Stimulated activated naive B cell treated with anti-CD40 and anti-IgM and Interleukin-4, amounts not matched to agents 10 μg/mL and 1 μg/mL and 100 μg/mL, for 72 hours (primary cell): ENCODE measurements at places on chromosomes 12 and 14.

DNA sequence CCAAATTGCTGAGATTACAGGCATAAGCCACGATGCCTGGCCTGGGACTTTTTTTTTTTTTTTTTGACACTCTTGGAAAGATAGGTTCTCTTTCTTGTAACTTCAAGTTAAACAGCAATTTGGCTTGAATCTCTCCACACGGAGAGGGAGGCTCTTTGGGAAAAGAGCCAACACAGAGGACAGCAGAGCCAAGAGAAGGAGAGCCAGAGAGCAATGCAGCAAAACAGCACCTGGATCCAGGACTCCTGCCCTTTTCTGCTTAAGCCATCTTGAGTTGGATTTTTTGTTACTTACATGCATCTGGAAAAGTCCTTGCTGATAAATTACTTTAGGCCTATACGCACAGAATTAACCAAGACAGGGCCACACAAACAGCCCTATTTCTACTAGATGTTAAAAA, 176.8 kb downstream of the APAF1 start:
- H3K4me1 ChIP-seq: no peaks in the 10 kb centered on the region
- no peak for DNase-seq
- H3K27ac ChIP-seq: no peak overlapping the region
- peaks cover 4% of the 10 kb centered on the region for H3K27me3 ChIP-seq
- no peaks in the 10 kb centered on the region for H3K36me3 ChIP-seq

DNA sequence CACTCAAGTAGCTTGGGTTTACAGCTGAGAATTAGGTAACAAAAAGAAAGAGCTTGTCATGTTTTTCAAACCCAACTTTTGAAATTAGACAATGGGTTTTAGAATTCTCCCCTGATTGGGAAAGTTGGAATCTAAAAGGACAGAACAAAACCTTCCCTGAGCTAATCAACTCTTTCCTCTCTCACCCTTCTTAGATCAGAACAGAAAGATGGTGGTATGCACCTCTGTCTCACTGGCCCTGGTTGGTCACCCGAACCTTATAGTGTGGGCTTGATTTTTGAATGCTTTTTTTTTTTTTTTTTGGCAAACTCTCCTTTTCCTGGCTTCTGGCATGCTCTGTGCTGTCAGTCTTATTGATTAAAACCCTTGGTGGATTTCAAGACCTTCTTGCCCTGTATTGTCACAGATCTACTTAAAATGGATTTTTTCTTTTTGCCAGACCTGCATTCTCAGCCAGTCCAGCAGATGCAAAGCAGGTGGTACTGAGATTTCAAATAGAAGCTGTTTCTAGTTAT, 251.1 kb upstream of the RMST start:
- no peak overlapping the region for H3K27ac ChIP-seq
- no peak for DNase-seq
- no peaks in the 10 kb centered on the region for H3K36me3 ChIP-seq

DNA sequence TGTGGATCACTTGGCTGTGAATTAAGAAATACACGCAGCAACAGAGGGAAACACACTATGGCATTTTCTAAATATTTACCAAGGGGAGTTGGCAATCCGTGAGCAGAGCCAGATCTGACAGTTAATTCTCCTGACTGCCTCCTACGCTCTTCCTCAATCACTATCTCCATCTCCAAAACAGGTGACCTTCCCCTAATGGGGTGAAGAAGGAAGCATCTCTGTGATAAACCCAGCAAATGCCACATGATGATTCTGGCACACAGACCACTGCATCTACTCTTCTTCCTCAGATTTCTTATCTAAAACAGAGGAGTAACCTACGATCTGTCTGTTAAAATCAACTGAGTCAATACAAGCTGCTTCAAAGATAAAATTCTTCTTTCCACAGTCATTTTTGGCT, 4.4 kb downstream of the SPTB start:
- H3K27me3 ChIP-seq: peaks cover 42% of the 10 kb centered on the region
- no peak overlapping the region for H3K27ac ChIP-seq
- no peak overlapping the region for H3K4me3 ChIP-seq
- peaks cover 5% of the 10 kb centered on the region for H3K36me3 ChIP-seq

DNA sequence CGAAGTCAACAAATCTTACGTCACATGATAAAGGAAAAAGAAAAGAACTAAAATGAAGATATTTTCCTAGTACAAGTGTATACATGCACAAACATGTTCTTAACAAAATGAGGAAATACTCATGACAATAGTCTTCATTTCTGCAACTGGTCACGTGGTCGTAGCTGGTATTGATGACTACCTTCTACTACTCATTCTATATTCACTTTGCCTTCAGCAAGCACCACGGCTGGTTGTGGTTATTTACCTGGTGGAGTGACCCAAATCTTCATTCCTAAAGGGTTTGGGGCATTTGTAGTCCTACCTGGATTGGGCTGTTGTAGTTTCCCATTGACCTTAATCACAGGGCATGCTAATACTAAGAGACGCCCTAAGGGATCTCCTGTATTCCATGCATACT, 51.2 kb downstream of the FIGNL2 start:
- no peaks in the 10 kb centered on the region for H3K4me1 ChIP-seq
- H3K4me3 ChIP-seq: no peak overlapping the region
- H3K36me3 ChIP-seq: no peaks in the 10 kb centered on the region
- DNase-seq: no peak
- no peaks in the 10 kb centered on the region for H3K27me3 ChIP-seq
- H3K27ac ChIP-seq: no peak overlapping the region

DNA sequence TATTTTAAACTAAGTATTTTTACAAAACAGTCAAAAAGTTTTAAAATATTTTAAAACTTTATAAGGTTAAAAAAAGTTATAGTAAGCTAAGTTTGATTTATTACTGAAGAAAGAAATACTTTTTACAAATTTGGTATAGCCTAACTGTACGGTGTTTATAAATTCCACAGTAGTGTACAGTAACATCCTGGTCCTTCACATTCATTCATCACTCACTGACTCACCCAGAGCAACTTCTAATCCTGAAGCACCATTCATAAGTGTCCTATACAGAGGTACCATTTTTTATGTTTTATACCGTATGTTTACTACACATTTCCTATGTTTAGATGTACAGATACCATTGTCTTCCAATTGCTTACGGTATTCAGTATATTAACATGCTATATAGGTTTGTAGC, 170.0 kb downstream of the KLHL28 start:
- DNase-seq: no peak
- H3K27me3 ChIP-seq: no peaks in the 10 kb centered on the region
- no peaks in the 10 kb centered on the region for H3K36me3 ChIP-seq
- H3K4me1 ChIP-seq: no peaks in the 10 kb centered on the region

DNA sequence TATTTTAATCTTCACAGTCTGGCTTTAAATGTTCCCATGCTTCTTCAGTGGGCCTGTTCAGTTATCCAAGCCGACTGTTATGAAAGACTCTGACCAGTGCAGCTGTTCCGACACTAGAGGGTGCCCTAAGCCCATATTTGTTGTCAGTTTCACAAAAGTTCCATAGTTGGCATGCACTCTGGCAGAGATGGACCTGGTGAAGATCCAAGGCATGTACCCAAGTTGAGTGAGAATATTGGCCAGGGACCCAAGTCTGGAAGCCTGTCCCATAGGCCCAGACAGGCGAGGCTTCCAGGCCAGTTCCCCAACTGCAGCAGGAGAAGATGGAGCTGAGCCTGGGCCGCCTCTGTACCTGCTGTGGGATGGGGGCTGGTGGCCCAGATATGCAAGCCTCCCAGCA, 27.4 kb upstream of the GUCY2C start:
- H3K36me3 ChIP-seq: no peaks in the 10 kb centered on the region
- H3K4me1 ChIP-seq: no peaks in the 10 kb centered on the region
- H3K4me3 ChIP-seq: no peak overlapping the region
- H3K27me3 ChIP-seq: peaks cover 8% of the 10 kb centered on the region

DNA sequence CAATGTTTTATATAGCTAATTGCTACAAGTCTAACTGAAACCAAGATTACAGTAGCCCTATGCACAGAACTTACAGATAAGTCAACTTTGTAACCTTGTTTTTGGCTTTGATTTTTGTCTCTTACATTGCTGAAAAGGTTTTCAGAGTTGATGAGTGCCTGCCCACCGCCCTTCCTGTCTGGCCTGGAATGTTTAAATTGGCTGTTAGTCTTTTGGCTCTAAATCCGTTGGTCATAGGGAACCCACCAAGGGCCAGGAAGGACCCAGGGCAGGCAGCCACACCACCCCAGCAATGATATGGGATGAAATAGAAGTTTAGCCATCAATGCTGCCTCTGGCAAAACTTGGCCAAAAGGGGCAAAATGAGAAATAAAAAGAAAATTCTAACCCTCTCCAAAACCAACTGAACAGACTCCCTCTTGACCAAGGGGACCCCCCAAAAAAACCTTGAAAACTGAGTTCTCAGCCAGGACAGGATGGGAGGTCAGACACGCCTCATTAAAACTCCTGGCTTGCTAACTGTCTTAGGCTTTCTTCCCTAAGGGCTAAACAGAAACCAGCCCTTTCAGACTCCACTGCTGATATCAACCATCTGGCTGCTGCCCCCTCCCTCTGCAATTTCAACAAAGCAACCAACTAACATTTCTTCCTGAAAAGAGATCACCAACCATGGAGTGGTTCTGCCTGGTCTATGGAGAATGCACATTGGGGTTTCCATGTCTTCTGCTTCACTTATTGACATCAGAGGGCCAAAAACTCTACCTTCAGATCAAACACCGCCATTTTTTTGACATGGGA, 242.1 kb upstream of the NOS1 start:
- no peak overlapping the region for H3K27ac ChIP-seq
- no peak for DNase-seq
- H3K27me3 ChIP-seq: no peaks in the 10 kb centered on the region
- H3K4me1 ChIP-seq: no peaks in the 10 kb centered on the region

DNA sequence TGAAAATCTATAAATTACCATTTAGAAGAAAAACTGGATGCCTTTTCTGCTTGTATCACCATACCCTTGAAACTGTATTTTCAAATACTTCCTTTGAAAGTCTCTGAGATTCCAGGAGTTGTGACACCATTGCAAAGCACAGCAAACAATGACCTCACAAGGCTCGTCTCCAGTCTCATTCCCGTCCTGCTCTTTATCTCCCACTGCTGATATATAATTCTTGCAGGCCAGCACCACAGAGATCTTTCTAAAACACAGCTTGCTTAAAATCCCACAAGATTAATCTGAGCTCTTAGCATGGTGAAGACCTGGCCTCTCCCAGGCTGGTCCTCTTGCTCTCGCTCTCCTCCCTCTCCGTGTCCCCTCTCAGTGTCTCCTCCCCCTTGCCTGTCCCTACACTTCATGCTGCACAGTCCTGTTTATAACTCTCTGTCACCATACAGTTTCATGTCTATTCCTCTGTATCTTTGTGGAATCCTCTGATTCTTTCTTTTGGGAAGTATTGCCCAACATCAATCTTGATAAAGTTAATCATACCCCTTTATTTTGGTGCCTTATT, 51.8 kb downstream of the ZFYVE21 start:
- peaks cover 7% of the 10 kb centered on the region for H3K36me3 ChIP-seq
- H3K27me3 ChIP-seq: no peaks in the 10 kb centered on the region
- H3K27ac ChIP-seq: no peak overlapping the region
- DNase-seq: no peak
- no peak overlapping the region for H3K4me3 ChIP-seq

DNA sequence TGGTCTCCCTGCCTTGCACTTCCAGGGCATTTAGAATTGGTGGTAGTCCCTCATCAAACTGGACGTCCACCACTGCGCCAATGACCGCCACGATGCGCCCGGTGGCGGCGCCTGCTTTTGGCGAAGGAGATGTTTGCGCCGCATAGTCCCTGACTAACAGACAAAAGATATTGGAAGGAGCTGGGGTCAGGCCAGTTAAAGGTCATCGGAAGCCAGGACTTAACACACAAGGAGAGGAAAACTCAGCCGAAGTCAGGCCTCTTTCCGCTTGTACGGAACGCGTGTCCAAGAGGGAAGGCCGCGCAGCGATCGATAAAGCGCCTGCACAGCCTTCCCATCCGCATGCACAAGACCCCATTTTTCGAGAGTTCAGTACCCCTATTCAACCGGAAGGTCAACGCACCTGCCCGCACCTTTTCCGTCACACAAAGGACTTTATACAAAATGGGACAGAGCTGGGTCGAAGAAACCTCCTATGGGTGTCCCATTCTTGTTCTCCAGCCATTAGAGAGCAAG, 525 bp downstream of the ATP5F1B start:
- H3K4me3 ChIP-seq: peak overlapping the region; percentile 94
- DNase-seq: no peak
- peaks cover 11% of the 10 kb centered on the region for H3K4me1 ChIP-seq
- H3K27me3 ChIP-seq: no peaks in the 10 kb centered on the region
- H3K27ac ChIP-seq: peak overlapping the region; percentile 95

GRCh38 chr14:52399921-52400595, 85.9 kb downstream of the PTGER2 start:
- peaks cover 21% of the 10 kb centered on the region for H3K4me1 ChIP-seq
- peaks cover 28% of the 10 kb centered on the region for H3K27me3 ChIP-seq
- no peak overlapping the region for H3K4me3 ChIP-seq
- no peak overlapping the region for H3K27ac ChIP-seq
- no peak for DNase-seq

GRCh38 chr14:34596891-34597290, 33.1 kb downstream of the SNX6 start:
- DNase-seq: no peak
- peaks cover 39% of the 10 kb centered on the region for H3K36me3 ChIP-seq
- no peaks in the 10 kb centered on the region for H3K27me3 ChIP-seq
- H3K27ac ChIP-seq: no peak overlapping the region
- H3K4me3 ChIP-seq: no peak overlapping the region
- H3K4me1 ChIP-seq: no peaks in the 10 kb centered on the region

DNA sequence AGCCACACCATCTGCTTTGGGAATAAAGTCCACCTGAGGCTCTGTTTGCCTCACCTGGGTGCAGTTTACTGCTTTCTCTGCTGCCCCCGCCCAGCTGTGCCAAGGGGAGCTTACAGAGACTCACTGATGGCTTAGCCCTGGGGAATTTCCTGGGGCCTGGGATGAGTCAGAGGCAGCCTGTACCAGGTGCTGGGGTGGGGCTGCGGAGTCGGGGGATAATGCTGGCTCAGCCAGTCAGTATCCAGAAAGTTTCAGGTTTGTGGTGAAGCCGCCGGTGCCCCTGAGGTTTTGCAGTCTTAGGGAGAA, 22.3 kb downstream of the PLEKHG3 start:
- H3K4me3 ChIP-seq: no peak overlapping the region
- DNase-seq: no peak
- H3K4me1 ChIP-seq: no peaks in the 10 kb centered on the region
- no peaks in the 10 kb centered on the region for H3K36me3 ChIP-seq
- H3K27me3 ChIP-seq: peaks cover 5% of the 10 kb centered on the region

- no peak for DNase-seq
- H3K4me3 ChIP-seq: no peak overlapping the region
- no peak overlapping the region for H3K27ac ChIP-seq
- H3K36me3 ChIP-seq: no peaks in the 10 kb centered on the region
- peaks cover 48% of the 10 kb centered on the region for H3K27me3 ChIP-seq
- peaks cover 7% of the 10 kb centered on the region for H3K4me1 ChIP-seq
Measured at GRCh38 chr12:1830981-1831963, 10.9 kb downstream of the LRTM2 start.

- no peak overlapping the region for H3K4me3 ChIP-seq
- no peak overlapping the region for H3K27ac ChIP-seq
- DNase-seq: no peak
- H3K4me1 ChIP-seq: no peaks in the 10 kb centered on the region
- H3K27me3 ChIP-seq: no peaks in the 10 kb centered on the region
Measured at GRCh38 chr12:40469736-40470135, 222.5 kb upstream of the CNTN1 start.
